Prostate gland (tissue), 2 donors: ENCODE measurements at places on chromosomes 2 and 18.

- no peak for DNase-seq
Measured at GRCh38 chr2:37992601-37993000, 67.5 kb downstream of the RMDN2 start.

DNA sequence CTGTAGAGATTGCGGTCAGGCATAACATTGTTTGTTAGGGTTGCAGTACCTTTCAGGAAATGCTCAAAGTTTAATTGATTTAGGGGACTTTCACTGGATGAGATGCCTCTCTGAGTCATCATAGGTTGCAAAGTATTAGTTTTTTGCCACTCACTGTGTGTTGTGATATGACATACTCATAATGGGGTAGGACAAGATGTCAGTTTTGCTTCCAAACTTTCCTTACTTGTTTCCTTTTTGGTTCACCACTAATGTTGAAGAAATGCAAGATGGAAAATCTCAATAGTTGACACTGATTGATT lies 35.0 kb upstream of the PTH2R start:
- no peak for DNase-seq

DNA sequence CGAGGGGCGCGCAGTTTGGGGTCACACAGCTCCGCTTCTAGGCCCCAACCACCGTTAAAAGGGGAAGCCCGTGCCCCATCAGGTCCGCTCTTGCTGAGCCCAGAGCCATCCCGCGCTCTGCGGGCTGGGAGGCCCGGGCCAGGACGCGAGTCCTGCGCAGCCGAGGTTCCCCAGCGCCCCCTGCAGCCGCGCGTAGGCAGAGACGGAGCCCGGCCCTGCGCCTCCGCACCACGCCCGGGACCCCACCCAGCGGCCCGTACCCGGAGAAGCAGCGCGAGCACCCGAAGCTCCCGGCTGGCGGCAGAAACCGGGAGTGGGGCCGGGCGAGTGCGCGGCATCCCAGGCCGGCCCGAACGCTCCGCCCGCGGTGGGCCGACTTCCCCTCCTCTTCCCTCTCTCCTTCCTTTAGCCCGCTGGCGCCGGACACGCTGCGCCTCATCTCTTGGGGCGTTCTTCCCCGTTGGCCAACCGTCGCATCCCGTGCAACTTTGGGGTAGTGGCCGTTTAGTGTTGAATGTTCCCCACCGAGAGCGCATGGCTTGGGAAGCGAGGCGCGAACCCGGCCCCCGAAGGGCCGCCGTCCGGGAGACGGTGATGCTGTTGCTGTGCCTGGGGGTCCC lies at the start of gene ITGA4:
TSS of gene ITGA4 (plus strand) at position 266 of the 620 bp plus-strand sequence. CDS start at position 535, 269 bp downstream.
- DNase-seq = peak; percentile 20

- no peak for DNase-seq
Measured at GRCh38 chr2:182668671-182669070, 47.4 kb upstream of the DNAJC10 start.

GRCh38 chr2:55010149-55010591 lies 40.1 kb downstream of the RTN4 start:
- DNase-seq = peak; percentile 64

DNA sequence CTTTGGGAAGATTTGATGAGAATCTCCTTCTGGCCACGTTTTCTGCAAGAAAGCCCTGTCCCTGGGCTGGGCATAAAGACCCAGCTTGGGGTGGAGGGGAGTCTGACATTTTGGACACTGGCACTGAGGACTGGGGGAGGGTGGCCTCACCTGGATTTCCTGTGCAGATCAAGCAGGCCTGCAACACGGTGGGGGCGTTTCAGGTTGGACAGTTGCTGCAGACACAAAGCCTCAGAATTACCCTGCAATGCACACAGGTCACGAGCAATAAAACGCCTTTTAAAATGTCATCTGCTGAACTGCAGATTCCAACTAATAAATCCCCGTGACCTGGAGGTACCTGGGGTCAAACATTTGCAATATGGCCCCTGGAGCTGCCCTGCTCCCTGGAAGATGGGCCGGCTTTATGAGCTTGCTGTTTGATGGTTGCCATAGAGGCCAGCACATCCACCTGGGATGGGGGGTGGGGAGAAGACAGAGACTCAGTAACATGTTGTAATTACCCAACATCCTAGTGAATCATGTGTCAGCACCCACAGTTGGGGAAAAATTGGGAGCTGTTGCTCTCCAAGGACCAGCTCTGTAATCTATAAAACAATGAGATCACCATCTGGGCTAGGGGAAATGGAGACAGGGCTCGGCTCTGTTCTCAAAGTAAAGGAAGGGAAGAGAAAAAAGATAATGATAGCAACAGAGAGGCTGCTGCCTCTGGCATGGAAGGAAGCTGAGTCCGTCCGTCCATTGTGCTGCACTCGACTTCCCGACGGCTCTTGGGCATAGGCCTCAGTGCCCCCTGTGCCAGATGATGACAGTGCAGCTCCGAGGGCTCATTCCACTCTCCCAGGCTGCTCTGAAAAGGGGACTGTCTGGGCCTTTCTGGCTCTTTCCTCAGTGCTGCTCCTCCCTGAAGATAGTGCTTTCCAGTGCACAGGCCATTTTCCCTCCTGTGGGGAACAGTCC lies 340.3 kb downstream of the CYRIA start:
- no peak for DNase-seq

- DNase-seq = peak; percentile 70
Measured at GRCh38 chr2:226799211-226799975, at the start of gene IRS1. TSS of gene IRS1 (minus strand) at chr2:226799820. CDS start at chr2:226798738, 1,082 bp downstream.

DNA sequence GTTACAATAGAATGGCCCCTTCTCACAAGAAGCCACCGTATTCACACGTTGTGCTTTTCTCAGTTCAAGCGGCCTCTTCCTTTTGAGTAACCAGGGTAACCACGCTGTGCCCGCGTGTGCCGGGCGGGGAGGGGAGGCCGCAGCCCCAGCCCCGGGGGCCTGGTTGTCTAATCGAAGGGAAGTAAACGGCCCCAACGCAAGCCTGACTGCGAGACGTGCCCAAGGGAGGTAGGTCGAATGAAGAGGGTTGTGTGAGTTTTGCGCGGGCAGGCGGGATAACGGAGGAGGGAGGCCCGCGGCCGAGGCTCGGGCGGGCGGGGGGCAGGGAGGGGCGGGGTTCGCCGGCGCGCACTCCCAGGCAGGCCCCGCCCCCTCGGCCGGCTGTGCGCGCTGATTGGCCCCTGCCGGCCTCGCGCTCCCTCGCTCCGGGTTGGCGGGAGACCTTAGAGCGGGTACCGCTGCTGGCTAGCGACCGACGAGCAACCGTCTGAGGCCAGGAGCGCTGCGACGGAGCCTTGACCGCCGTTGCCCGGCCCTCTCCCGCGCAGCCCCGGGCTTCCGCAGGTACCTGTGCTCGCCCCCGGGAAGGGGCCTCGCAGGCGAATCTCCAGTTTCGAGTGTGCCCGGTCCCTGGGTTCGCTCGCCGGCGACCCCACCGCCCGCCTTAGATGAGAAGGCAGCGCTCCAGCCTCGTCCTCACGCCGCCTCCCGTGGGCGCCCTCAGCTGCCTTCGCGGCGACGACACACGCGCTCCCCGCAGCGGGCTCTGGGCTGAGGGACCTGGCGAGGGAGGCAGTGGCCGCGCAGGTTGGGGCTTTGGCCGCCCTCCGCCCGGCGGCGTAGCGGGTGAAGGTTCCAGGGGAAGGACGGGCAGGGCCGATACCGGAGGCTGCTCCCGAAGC lies at the start of gene SPDYA:
TSS of gene SPDYA (plus strand) at position 451 of the 902 bp plus-strand sequence. CDS start 5,181 bp downstream, outside the sequence.
- peak; percentile 61 for DNase-seq

- DNase-seq = no peak
Measured at GRCh38 chr18:62165583-62165982, 21.3 kb downstream of the PIGN start.

- DNase-seq = no peak
Measured at GRCh38 chr18:40751186-40751585, 1203.8 kb upstream of the PIK3C3 start.

GRCh38 chr2:231530099-231531011 lies at the start of gene NMUR1:
TSS of gene NMUR1 (minus strand) at chr2:231530445. CDS start at chr2:231530361, 84 bp downstream.
- DNase-seq = peak; percentile 19

DNA sequence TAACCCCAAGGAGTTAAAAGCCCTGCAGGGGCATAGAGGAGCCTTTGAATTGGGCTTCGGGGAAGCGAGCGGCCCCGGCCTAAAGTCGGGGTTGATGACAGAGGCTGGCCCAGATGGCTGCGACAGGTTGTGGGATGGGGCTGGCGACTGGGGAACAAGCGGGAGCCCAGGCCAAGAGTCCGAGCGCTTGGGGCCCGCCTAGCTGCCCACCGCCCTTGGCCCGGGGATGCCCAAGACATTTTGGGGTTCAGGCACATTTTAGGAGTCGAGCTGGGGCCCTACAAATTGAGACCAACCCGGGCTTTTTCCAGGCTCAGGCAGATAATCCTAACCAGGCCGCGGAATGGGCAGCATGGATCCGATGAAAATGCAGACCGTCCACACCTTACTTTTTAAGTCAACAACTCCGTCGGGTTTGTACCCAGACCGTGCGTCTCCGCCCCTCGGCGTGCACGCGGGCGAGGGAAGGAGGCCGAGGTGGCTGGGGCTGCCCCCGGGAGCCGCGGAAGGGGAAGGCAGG lies 507 bp downstream of the RTKN start:
- DNase-seq = no peak

- peak; percentile 61 for DNase-seq
Measured at GRCh38 chr2:149167001-149167780, 128.7 kb downstream of the LYPD6B start.

GRCh38 chr2:9634133-9634532 lies 3.3 kb upstream of the YWHAQ start:
- no peak for DNase-seq

GRCh38 chr2:118222672-118223421 lies 134.6 kb downstream of the INSIG2 start:
- DNase-seq = no peak

- no peak for DNase-seq
Measured at GRCh38 chr2:72994991-72995380, 76.5 kb downstream of the SFXN5 start.

DNA sequence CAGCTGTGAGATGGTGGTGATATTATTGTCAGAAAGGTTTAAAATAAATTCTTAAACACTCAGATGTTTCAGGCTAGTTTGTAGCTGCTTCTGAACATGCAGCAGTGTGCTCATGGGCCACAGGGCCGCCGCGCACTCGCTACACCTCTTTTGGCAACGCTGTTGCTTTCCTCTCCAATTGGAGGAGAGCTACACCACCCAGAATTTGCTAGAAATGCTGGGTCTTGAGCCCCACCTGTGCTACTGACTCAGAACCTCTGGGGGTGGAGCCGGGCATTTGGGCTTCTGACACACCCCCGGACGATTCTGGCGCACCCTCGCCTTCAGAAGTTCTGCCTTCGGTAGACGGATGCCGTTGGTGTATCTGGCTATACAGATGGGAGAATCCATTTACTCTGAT lies 15.7 kb downstream of the LRRFIP1 start:
- no peak for DNase-seq

DNA sequence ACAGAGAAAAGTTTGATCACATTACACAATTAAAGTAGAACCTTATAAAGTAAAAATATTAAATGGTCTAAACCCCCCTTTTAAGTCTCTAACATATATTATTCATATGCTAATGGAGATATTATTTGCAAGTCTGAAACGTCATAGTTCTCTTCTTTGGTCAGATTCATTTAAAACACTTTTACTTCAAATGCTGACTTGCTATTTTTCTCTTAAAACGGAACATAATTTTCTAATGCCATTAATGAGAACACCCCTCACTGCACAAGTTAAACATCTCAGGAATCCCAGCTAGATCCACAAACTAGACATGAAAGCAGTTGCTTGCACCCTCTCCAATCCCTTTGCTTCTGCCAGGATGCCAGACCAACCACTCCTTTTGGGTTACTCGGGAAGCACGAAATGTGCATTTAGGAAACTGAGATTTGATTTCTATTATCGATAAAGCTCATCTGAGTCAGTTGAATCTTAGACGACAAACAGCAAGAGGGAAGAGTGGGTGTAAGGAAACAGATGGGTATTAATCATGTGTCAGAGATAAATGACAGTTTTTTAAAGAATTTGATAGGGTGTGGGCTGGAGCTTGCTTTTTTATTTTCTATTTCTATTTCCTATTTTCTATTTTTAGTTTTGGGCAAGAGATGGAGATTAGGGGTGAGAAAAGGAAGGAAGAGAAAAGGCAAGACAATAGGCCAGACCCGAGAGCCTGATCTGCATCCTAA lies 1.5 kb downstream of the ADD2 start:
- no peak for DNase-seq

GRCh38 chr2:41736105-41736567 lies 311.7 kb upstream of the PKDCC start:
- DNase-seq = no peak

GRCh38 chr2:2527148-2527547 lies 196.1 kb upstream of the MYT1L start:
- DNase-seq = no peak

DNA sequence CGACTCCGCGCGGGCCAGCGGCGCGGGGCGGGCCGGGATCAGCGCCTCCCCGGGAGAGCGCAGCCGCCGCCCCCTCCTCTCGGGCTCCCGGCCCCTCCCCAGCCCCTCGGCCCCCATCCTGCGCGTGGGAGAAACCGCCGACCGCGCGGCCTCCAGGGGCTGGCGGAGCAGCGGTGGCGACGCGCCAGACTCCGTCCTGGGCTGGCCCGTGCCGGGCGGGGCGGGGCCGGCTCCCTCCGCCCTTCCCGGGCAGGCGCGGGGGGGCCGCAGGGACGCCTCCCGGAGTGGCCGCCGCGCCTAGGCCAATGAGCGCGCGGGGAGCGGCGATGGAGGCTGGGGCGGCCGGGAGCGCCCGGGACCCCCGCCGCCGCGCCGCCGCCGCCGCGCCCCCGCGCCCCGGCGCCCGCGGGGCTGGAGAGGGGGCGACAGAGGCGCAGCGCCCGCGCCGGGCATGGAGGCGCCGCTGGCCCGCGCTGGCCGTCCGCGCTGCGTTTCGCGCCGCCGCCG lies 49.1 kb downstream of the KCNIP3 start:
- peak; percentile 49 for DNase-seq

- DNase-seq = no peak
Measured at GRCh38 chr2:198659096-198659870, 798.5 kb downstream of the SATB2 start.

GRCh38 chr18:28855989-28856388 lies 679.1 kb upstream of the CDH2 start:
- DNase-seq = no peak

DNA sequence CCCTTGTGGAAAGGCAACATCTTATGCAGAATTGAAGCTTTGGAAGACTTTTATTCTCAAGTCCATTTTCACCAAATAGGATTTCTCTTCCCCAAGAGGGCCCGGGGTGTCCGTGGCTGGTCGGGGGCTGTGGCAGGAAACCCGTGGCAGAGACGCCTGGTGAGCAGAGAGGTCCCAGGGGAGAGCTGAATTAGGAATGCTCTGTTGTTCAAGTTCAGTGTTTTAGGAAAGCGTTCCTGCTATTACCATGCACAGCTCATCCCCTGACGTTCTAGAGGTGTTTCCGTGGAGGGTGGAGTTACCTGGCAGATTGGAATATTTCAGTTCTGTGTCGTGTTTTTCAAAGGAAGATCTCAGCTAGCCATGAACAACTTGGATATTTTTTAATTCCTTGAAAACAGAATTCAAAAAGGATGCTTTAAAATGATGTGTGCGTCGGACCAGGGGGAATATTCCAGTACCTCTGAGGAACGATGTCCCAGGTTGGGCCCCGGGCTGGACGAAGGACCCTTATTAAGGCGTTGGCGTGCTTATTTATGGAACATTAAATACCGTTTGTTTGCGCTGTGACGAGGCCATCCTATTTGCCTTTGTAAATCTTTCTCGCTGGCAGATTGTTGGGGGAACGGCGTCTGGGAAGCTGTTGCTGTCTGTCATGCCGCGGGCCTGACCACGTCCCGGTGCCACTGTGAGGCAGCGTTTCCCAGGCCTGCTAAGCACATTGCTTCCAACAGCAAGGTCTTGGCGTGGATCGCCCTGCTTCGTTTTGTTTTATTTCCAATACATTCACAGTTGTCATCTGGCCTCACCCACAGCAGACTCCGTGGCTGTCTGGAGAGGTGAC lies 8.2 kb downstream of the NFATC1 start:
- peak; percentile 51 for DNase-seq
